ENCODE measurements at places on chromosomes 2 and 18. TPM values are rescaled to one million over a fixed set of nuclear protein-coding genes. Genes with fewer than 3 reads are reported as not detected.

DNA sequence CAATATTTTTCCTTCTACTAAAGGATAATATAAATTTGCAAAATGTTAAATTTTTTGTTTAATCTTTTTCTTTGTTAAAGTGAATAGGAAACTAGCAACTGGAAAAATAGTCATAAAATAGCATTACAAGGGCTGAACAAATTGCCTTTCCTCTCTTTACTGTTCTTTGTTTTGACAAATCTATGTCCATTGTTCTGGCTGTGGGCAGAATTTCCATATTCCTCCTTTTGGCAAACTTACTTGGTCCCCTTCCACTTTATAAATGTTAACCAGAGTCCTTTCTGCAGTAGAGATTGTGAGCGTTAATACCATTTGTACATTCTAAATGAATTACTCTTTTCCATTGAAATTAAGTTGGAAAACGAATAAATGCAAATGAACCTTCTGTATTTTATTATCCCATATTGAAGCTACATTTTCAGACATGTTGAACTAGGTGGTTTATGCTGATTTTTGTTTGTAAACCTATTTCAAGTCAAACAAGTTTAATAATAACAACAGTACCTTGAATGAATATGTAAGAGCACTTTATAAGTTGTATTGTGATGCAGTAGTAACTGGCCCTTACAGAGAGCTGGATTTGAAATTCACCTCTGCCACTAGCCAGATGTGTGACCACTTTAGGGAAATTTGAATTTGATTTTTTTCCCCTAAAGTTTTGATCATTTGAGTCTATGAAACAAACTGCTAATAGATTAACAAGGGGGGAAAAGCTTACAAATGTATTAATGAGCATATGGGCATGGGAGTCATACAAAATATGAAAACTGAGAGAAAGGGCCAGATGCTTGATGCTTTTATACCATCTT lies 3.3 kb downstream of the RNF125 start:
- DNase-seq: no peak

- DNase-seq: no peak
Measured at GRCh38 chr2:59912042-59912441, 641.4 kb downstream of the BCL11A start.

- no peak for DNase-seq
Measured at GRCh38 chr2:217666338-217666737, 336.5 kb downstream of the TNS1 start.

Gene KLF7
- polyA plus RNA-seq: 46.2 TPM

DNA sequence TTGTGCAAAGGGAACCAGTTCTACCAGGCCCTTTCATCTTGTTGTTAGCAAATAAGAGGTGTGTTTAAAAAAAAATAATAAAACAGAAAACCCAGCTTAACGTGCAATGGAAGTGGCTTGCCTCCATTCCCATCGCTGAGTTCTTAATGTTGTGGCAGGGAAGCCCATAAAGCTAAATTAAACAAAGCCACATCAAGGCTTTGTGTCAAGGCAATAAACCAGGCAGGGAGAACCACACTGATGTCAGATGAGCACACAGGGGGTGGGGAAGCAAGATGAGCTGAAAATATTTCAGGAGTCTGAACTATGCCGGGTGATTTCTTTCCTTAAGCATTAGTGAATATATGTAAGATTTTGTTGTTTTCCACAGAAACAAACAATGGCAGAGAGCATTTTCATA lies 73.5 kb downstream of the PHLPP1 start:
- no peak for DNase-seq

Measured in B cell (primary cell).